ENCODE measurements at places on chromosomes 12 and 14. TPM values are rescaled to one million over a fixed set of nuclear protein-coding genes. Genes with fewer than 3 reads are reported as not detected.

Gene CKAP4
- total RNA-seq = 44.3 TPM

Gene WNT1
- not detected for total RNA-seq

Gene TAS2R30
- total RNA-seq = 5.7 TPM

Gene ARHGAP9
- total RNA-seq = 5.6 TPM

Gene DLST
- 47.7 TPM for total RNA-seq

Gene SLC2A3
- 210 TPM for total RNA-seq

Gene FSCB
- 0.11 TPM for total RNA-seq

Gene SLC8A3
- total RNA-seq = 11.1 TPM

Gene PLEKHG3
- 45.6 TPM for total RNA-seq

Gene KMT2D
- total RNA-seq = 39.6 TPM

Gene GPR162
- 43.4 TPM for total RNA-seq

Gene PZP
- total RNA-seq = 0.39 TPM

Gene SERPINA5
- 1.6 TPM for total RNA-seq

Gene MDGA2
- total RNA-seq = 38.3 TPM

Gene AMDHD1
- total RNA-seq = 0.69 TPM

Gene TSFM
- total RNA-seq = 30.7 TPM

Gene GNB3
- 5.1 TPM for total RNA-seq

All from spinal cord (tissue), 10 donors.